ENCODE measurements at places on chromosomes 5 and 9.
A peak's percentile ranks its signal among the peaks of the same experiment; 100 is the strongest.

GRCh38 chr9:89923961-89924504 is 319.2 kb downstream of the GADD45G start:
- peak; percentile 33 for DNase-seq

GRCh38 chr5:122076669-122077365 is 1.2 kb downstream of the LOX start:
- DNase-seq = peak; percentile 6

GRCh38 chr9:123828449-123828848 is 101.5 kb downstream of the DENND1A start:
- DNase-seq = no peak

GRCh38 chr9:124478354-124478753 is 28.1 kb downstream of the ADGRD2 start:
- DNase-seq = no peak

- no peak for DNase-seq
These were observed 20.2 kb downstream of the ZNF474 start for GRCh38 chr5:122149321-122150090.

- DNase-seq = no peak
These were observed 95.4 kb upstream of the ANXA1 start for GRCh38 chr9:73056245-73056644.

GRCh38 chr5:40220260-40220659 is 459.5 kb upstream of the PTGER4 start:
- no peak for DNase-seq

GRCh38 chr5:107372723-107373450 is 297.9 kb downstream of the EFNA5 start:
- DNase-seq = no peak

- DNase-seq = no peak
These were observed 4.6 kb upstream of the DND1 start for GRCh38 chr5:140677947-140678346.

Measured in CD4-positive, alpha-beta T cell treated with Interleukin-10 for 1 hour (primary cell).